Stimulated activated CD4-positive, alpha-beta T cell treated with anti-CD3 and anti-CD28 coated beads, Interleukin-1b, Interleukin-23, amount 100 ng/mL, for 24 hours (primary cell): ENCODE measurements at places on chromosomes 13 and 19.

GRCh38 chr13:110289174-110289573 lies 17.8 kb downstream of the COL4A1 start:
- no peak for DNase-seq

GRCh38 chr13:59531571-59532091 lies 632.1 kb downstream of the DIAPH3 start:
- DNase-seq, result no peak

DNA sequence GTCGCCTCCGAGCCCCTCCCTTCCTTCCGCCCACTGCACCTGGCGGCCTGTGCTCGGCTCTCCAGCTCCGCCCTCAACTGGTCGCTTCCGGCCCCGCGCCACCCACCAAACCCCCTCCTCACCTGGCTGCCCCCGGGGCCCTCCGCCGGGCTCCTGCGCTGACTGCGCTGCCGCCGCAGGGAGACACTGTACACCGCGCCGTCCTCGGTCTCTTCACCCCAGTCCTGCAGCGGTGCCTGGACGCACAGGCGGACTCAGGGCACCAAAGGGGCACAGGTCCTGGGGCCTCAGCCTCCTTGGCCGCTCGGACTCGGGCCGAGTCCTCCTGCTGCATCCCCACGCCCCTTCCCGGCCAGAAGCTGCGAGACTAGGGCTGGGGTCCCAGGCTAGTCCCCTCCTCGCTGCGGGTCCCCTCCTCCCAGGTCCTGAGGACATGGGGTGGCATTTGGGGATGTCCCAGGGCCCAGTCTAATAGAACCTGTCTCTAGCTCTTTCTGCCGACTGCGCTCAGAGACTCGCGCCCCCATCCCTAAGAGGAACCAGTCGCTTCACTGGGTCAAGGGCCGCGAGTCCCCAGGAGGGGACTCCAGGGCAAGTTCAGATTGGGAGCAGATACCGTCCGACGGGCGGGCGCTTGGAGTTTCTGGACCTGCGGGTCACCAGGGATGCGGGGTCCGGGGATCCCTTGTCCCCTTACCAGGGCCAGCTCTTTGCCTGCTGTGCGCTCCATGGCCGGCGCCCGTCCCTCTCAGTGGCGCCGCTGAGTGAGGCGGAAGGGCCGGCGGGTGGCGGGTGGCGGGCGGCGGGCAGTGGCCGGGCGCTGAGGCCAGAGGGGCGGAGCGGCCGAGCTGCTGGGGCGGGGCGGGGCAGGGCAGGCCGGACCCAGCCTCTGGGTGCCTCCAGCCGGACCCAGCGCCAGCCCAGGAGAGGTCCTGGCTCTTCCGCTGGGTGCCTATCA lies at the start of gene RGL3:
TSS of gene RGL3 (minus strand) at position 766 of the 958 bp plus-strand sequence. CDS start at position 730, 36 bp downstream.
- DNase-seq, result no peak

DNA sequence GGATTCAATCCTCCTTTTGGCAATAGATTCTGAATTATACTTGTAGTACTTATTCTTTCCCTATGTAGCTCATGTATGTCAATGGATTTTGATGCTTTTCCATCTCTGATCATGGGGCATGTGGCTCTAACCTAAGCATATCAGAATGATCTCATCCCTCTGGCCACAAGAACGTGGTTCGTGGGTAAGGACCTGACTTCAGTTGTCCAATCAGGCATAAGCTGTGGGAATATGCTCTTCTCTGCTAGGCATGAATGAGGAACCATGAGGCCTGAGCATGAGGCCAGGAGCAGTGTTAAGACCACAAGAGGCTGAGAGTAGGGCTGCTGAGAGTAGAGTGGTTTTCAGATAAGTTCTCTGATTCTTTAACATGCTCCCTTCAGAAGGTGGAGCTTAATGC lies 292.4 kb upstream of the TSHZ3 start:
- DNase-seq, result no peak

DNA sequence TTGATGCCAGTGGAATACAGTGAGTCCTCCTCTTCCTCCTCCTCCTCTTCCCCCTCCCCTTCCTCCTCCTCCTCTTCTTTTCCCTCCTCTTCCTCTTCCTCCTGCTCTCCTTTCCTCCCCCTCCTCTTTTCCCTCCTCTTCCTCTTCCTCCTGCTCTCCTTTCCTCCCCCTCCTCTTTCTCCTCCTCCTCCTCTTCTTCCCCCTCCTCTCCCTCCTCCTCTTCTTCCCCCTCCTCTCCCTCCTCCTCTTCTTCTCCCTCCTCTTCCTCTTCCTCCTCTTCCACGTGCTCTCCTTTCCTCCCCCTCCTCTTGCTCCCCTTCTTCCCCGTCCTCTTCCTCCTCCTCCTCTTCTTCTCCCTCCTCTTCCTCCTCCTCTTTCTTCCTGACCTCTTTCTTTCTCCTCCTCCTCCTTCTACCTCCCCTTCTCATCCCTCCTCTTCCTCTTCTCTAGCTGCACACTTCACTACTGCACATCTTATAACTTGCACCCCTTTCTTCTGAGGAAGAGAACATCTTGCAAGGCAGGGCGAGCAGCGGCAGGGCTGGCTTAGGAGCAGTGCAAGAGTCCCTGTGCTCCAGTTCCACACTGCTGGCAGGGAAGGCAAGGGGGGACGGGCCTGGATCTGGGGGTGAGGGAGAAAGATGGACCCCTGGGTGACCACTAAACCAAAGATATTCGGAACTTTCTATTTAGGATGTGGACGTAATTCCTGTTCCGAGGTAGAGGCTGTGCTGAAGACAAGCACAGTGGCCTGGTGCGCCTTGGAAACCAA lies 5.6 kb downstream of the PDX1 start:
- no peak for DNase-seq

- DNase-seq, result no peak
Observed at GRCh38 chr19:49557641-49558325, 22.6 kb downstream of the NOSIP start.

DNA sequence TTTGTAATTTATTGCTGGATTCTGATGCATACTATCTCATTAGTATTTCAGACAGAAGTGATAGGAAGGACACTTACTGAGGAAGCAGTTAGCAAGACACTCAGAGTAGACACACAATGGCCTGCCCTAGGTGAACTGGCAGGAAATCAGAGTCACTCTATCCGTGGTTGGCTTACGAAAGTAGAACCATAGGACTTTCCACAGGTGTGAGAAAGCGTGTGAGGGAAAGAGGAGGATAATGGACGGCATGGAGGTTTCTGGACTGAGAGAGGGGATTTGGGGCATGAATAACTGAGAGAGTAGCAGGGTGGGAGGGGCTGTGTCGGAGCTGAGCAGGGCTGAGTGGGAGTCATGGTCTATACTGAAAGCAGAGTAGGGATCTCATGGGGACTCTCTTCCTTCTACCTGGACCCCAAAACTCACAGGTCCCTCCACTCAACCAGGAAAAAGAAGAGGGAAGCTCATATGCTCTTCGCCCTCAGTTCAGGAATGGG lies 18.7 kb upstream of the EID2 start:
- no peak for DNase-seq
